ENCODE measurements at places on chromosomes 1 and 21.

GRCh38 chr1:68015369-68015768, 35.1 kb downstream of the DIRAS3 start:
- H3K4me3 ChIP-seq, result no peak overlapping the region
- no peak for DNase-seq
- H3K27ac ChIP-seq, result no peak overlapping the region
- no peaks in the 10 kb centered on the region for H3K4me1 ChIP-seq

DNA sequence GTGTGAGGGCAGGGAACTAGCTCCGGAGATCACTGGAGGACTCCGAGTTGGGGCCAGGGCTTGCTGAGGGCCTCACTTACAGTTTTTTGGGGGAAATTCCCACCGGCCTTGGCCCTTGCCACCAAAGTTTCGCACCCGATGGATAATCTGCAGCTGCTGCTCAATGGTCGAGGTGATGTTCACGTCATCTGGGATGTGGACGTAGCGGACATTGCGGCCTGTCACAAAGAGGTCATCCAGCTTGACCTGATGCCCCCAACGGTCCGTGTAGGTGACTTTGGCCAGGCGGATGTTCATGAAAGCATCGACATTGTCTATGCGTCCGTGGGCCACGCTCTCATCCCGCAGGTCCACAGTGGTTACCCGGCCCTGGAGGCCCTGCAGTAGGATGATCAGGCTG, 4.0 kb downstream of the LSM10 start:
- no peaks in the 10 kb centered on the region for H3K27me3 ChIP-seq
- peaks cover 45% of the 10 kb centered on the region for H3K36me3 ChIP-seq
- no peaks in the 10 kb centered on the region for H3K4me1 ChIP-seq

GRCh38 chr1:205792961-205793673, 17.8 kb upstream of the RAB29 start:
- DNase-seq, result no peak
- no peaks in the 10 kb centered on the region for H3K4me1 ChIP-seq
- no peaks in the 10 kb centered on the region for H3K27me3 ChIP-seq
- H3K36me3 ChIP-seq, result peaks cover 76% of the 10 kb centered on the region

- H3K27me3 ChIP-seq, result no peaks in the 10 kb centered on the region
- no peak for DNase-seq
- H3K4me3 ChIP-seq, result no peak overlapping the region
- no peaks in the 10 kb centered on the region for H3K36me3 ChIP-seq
- H3K27ac ChIP-seq, result no peak overlapping the region
Observed at GRCh38 chr1:100130552-100131077, 2.1 kb downstream of the SASS6 start.
